ENCODE measurements at places on chromosomes 1 and 21.

- DNase-seq, result no peak
Observed at GRCh38 chr1:68087184-68087583, 36.8 kb upstream of the DIRAS3 start.

DNA sequence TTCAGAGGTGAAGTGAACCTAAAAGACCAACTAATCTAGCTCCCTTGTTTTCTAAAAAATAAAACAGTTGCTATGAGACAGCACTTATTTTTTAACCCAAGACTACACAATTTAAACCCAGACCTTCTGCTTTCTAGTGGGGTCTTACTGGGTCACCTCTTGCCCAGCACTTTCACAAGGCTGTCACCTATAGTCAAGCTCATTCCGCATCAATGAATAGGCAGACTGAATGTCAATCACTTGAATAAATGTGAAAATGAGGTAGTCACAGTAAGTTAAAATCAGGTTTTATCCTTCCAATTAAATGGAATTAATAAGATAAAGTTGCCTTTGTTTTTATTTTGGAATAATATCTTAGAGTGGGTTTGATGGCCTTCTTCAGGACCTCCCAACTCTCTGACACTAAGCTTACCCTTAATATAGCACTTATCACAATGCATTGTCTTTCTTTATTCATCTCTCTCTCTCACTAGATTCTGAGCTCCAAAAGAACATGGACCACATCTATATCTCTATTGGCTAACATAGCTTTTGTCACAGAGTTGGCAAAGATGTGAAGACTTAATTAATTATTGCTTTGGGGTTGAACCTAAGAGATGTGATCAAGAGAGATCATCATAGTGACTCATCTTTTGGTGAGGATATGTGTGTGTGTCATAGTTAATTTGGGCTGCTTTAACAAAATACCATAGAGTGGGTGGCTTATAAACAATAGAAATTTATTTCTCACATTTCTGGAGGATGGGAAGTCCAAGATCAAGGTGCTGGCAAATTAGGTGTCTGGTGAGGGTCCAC is 248.7 kb upstream of the DAB1 start:
- DNase-seq, result no peak

GRCh38 chr1:62218604-62219003 is 24.0 kb downstream of the L1TD1 start:
- no peak for DNase-seq

DNA sequence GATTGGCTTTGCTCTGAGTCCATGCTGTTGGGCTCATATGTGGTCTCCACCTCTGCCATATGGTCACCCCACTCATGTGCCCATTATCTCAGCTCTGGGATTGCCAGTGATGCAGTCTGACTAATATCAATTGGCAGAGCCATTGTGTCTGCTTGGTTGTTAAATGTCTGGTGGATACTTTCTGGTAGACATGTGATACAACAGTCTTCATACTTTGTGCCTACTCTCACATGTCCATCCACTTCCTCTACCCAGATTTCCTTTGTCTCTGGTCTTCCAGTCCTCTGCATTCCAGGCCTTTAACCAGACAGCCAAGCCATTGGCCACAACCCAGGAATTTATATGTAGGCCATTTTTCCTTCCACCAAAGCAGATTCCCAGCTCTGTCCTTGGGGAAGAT is 30.8 kb upstream of the DIPK1A start:
- no peak for DNase-seq

DNA sequence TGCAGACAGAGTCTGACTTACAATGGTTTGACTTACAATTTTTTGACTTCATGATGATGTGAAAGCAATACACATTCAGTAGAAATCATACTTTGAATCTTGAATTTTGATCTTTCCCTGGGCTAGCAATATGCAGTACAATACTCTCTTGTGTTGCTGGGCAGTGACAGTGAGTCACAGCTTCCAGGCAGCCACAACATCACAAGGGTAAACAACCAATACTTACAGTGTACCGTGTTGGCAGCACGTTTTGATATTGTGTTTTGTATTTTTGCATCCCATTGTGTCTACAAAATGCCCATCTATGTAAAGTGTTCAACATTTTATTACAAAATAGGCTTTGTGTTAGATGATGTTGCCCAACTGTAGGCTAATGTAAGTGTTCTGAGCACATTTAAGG is 150.9 kb downstream of the NTMT2 start:
- no peak for DNase-seq

DNA sequence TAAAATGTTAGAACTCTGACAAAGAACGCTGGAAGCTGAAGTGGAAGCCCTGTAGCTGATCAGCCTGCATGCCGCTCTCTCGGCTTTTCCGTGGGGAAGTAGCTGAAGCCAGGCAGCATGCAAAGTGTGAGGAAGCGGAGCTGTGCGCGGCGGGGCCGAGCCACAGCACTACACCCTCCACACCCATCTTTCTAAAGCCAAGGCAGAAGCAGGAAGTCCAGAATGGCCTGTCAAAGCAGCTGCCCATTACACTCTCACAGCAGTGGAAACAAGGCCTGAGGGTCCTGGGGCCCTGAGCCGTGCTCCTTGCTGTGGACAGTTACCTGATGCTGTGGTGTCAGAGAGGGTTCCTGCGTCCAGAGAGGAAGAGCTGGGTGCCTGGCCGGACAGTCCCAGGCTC is 69.6 kb downstream of the UBR4 start:
- no peak for DNase-seq

DNA sequence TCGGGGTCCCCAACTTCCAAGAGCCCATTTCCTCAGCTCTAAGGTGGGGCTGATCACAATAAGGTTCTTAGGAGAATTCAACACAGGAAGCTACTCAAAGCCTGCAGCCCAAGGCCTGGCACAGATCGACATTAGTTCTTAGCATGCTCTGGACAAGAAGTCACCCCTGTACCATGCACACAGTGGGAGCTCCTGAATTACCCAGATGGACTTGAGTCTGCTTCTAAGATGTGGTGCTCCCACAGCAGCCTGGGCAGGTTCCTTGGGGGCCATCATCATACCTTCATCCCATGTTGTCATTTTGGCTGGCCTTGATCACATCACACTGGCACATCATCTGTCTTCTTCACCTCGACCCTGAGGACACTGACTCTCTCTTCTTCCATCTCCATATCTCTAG is 153.3 kb upstream of the VAMP3 start:
- no peak for DNase-seq

- no peak for DNase-seq
Observed at GRCh38 chr21:21101911-21102310, 103.7 kb downstream of the NCAM2 start.

GRCh38 chr1:178941849-178942248 is 71.0 kb upstream of the ANGPTL1 start:
- DNase-seq, result no peak

DNA sequence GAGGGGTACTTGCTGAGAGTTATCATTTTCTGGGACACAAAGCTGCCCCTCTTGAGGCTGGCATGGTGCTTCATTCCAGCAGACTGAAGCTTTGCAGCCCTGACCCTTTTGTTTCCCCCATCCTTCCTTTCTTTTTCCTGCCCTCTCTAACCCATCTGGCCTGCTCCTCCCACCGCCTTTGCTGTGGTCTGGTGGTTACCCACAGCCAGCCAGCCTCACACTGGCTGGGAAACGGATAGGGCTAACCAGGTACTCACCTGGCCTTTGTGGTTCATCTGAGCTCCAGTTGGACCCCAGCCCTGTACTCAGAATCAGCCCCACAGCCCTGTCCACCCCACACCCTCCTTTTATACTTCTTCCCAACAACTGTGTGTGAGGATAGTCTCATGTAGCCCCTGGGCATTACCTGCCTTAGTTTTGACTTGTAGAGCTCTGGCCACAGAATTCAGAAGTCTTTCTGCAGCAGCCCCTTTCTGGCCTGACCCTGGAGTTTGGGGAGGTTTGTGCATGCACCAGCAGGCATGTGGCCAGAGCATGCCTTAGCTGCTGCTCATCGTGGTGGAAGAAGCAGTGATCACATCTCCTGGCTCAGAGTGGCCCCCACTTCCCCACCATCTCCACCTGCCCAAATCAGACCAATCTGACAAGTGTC is 138.0 kb downstream of the TRABD2B start:
- no peak for DNase-seq

DNA sequence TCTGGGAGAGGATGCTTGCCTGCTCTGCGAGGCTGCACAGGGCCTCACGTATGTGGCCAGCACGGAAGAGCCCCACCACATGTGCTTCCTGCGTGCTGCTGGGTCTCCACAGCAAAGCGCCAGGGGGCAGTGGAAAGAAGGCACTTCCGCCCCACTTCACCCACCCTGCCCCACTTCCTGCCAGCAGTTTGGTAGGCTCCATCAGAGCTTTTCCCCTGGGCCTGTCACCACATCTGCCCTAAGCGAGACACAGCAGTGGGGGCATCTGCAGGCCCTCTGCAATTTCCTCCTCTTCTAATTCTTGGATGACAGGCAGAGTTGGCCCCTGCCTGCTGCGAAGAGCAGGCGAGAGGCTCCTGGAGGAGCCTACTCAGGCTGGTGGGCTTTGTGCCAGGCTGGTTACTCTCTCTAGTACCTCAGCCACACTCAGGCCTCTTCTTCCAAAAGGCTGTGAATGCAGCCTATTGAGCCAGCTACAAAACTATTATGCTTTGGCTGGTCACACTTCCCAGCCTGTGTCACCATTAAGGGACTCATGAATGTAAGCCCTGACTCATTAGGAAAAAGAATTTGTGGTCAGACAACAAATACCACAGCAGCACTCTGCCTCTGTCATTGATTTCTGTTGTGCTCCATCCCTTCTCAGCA is 25.0 kb downstream of the CD244 start:
- DNase-seq, result no peak
